ENCODE measurements at places on chromosomes 5 and 9. TPM values are rescaled to one million over a fixed set of nuclear protein-coding genes. Genes with fewer than 3 reads are reported as not detected.

The PCDHA12 gene
- not detected for total RNA-seq

The STING1 gene
- total RNA-seq = 68.1 TPM

GRCh38 chr5:154529282-154529681 is 51.3 kb upstream of the HAND1 start:
- no peaks in the 10 kb centered on the region for H3K36me3 ChIP-seq
- H3K4me3 ChIP-seq = no peak overlapping the region
- DNase-seq = no peak

- no peak overlapping the region for H3K27ac ChIP-seq
- no peak for DNase-seq
- H3K4me1 ChIP-seq = no peaks in the 10 kb centered on the region
- peaks cover 15% of the 10 kb centered on the region for H3K36me3 ChIP-seq
These were observed 88.7 kb upstream of the PHF24 start for GRCh38 chr9:34869390-34869789.

DNA sequence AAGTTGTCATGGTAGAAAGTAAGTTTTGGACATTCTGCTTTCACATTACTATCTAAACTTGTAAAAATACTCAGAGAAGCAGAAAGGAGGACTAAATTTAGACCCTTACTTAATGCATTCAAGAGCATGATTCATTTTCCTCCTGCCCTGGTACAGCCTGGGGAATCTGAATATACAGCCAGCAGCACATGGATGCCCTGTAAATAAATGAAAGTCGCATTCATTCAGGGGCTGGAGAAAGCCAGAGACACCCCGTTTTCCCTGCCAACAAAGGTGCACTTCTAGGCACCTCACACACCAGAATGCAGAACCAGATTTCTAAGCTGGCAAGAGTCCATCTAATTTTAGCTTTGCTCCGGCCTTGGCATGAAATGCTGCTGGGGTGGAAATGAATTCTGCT is 172.7 kb upstream of the KLF9 start:
- no peaks in the 10 kb centered on the region for H3K27me3 ChIP-seq
- H3K4me1 ChIP-seq = no peaks in the 10 kb centered on the region
- no peak overlapping the region for H3K4me3 ChIP-seq
- H3K27ac ChIP-seq = no peak overlapping the region
- no peak for DNase-seq

DNA sequence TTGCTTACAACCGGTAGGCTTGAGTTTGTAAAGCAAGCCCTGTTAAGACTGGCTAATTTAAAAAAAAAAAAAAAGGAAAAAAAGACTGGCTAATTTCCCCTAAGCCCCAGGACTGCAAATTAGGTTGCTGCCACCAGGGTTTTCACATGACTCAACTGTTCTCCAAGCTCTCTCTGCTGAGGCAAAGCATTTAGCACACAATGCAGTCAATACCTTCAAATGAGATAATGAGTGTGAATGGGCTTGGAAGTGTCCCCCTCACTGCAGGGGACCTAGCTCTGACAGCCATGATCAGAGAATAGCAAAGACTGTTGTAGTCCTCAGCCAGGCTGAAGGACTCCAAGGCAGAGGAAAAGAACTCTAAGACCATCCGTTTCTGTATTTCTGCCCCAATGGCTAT is 42.8 kb upstream of the ZSWIM6 start:
- no peak for DNase-seq
- no peaks in the 10 kb centered on the region for H3K36me3 ChIP-seq
- H3K27ac ChIP-seq = no peak overlapping the region
- no peaks in the 10 kb centered on the region for H3K27me3 ChIP-seq
- no peaks in the 10 kb centered on the region for H3K4me1 ChIP-seq

DNA sequence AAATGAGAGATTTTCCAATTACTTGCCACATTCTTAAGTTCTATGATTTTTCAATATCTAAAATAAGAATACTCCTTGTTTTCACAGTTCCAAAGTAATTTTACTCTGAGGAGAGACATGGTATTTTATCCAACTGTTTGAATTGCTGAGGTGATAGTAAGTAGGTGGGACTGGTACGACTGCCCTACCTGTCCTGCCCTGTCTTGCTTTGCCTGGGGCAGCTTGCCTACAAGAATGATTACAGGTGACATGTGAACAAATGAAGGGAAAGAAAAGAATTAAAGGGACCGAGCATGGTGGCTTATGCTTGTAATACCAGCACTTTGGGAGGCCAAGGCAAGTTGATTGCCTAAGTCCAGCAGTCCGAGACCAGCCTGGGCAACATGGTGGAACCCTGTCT is 41.6 kb upstream of the HMGCS1 start:
- DNase-seq = no peak
- H3K27me3 ChIP-seq = no peaks in the 10 kb centered on the region
- H3K4me1 ChIP-seq = no peaks in the 10 kb centered on the region

GRCh38 chr5:77957931-77958521 is 181.9 kb upstream of the TBCA start:
- peaks cover 12% of the 10 kb centered on the region for H3K4me1 ChIP-seq
- no peak overlapping the region for H3K27ac ChIP-seq
- DNase-seq = no peak
- peaks cover 63% of the 10 kb centered on the region for H3K27me3 ChIP-seq
- H3K4me3 ChIP-seq = peak overlapping the region; percentile 38

DNA sequence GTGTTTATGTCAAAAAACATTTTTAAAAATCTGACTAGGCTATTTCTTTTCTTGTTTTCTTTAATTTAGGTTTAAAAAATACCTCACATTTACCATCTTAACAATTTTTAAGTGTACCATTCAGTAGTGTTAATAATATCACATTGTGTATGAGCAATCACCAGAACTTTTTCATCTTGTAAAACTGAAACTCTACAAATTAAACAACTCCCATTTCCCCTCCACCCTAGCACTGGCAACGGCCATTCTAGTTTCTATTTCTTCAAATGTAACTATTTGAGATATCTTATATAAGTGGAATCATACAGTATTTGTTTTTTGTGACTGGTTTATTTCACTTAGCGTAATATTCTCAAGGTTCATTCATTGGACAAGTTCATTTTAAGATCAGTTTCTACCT is 27.7 kb downstream of the PLCXD3 start:
- DNase-seq = no peak
- H3K4me3 ChIP-seq = no peak overlapping the region
- H3K27ac ChIP-seq = no peak overlapping the region
- no peaks in the 10 kb centered on the region for H3K4me1 ChIP-seq
- H3K36me3 ChIP-seq = no peaks in the 10 kb centered on the region

DNA sequence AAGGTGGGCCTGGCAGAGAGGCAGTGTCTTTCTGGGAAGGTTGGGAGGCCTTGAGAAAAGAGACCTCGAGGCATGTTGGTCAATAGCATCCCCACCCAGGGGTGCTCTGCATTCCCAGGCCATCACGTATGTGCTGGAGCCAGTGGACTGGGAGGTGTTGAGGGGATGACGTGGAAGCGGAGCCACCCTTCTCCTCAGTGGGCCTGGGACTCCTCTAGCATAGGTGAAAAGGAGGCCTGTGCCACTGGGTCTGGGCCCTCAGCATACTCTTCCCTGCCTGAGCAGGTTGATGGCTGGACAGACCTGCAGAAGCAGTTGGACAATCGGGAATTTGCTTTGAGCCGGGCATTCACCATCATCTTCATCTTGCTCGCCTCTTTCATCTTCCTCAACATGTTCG is 25.5 kb downstream of the PITX1 start:
- H3K36me3 ChIP-seq = no peaks in the 10 kb centered on the region
- no peaks in the 10 kb centered on the region for H3K4me1 ChIP-seq
- H3K4me3 ChIP-seq = no peak overlapping the region
- H3K27me3 ChIP-seq = no peaks in the 10 kb centered on the region
- no peak overlapping the region for H3K27ac ChIP-seq
